HS-27A (cell line): ENCODE measurements at places on chromosomes 12 and 14.

- no peak for DNase-seq
Observed at GRCh38 chr12:129615001-129615400, 288.8 kb downstream of the TMEM132D start.

- no peak for DNase-seq
Observed at GRCh38 chr14:92475451-92476187, 38.0 kb upstream of the RIN3 start.

- DNase-seq: no peak
Observed at GRCh38 chr12:86261142-86261541, 5.0 kb upstream of the MGAT4C start.

DNA sequence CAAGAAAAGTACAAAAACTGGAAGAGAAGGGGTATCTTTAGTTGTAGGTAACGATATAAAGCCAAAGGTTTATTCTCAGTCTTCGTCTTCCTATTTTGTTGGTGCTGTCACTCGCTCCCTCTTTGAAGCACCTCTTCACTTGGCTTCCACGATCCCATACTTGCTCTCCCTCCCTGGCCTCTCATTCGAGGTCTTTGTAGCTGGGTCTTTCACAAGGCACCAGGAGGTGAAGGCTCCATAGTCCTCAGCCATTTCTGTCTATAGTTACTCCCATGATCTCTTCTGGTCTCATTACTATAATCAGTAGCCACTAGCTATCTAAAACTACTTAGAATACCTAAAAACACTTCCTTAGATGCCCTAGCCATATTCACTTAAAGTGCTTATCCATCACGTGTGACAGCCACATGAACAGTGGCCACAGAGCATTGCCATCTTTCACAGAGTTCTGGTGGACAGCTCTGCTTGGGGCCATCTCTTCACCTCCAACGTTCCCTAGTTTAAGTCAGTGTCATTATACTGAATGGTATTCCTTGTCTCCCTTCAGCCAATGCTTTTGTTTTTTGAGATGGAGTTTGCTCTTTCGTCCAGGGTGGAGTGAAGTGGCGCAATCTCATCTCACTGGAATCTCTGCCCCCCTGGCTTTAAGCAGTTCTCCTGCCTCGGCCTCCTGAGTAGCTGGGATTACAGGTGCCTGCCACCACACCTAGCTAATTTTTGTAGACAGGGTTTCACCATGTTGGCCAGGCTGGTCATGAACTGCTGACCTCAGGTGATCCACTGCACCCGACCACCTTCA is 57.1 kb downstream of the ATP2A2 start:
- DNase-seq: no peak

GRCh38 chr14:88198446-88198845 is 124.6 kb downstream of the KCNK10 start:
- no peak for DNase-seq

DNA sequence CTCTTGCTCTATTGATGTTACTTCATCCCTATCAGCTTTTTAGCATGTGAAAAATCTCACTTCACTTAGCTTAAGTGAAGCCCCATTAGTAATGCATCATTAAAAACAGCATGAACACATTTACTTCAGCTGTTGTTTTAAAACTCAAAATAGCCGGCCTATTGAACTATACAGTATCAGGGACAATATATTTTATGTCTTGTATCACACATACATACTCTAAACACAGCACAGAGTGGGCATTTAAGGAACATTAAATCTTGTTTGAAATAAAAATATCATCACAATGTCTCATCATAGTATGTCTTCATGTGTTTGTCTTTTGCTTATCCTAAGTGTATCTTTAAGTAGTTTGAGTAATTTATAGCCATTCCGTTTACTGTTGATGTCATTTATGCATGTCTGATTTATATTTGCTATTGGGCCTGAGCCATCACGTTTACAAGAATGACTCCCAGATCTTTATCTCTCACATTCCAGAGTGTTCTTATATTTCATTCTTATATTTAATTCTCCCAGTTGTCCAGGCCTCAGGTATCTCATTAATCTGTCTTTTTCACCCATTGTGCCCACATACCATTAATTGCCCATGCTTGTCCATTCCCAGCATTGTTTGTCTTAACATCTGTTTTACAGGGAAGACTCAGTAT is 57.5 kb downstream of the ARHGAP5 start:
- DNase-seq: peak; percentile 38

- DNase-seq: no peak
Observed at GRCh38 chr12:121827351-121828099, 23.7 kb downstream of the SETD1B start.

DNA sequence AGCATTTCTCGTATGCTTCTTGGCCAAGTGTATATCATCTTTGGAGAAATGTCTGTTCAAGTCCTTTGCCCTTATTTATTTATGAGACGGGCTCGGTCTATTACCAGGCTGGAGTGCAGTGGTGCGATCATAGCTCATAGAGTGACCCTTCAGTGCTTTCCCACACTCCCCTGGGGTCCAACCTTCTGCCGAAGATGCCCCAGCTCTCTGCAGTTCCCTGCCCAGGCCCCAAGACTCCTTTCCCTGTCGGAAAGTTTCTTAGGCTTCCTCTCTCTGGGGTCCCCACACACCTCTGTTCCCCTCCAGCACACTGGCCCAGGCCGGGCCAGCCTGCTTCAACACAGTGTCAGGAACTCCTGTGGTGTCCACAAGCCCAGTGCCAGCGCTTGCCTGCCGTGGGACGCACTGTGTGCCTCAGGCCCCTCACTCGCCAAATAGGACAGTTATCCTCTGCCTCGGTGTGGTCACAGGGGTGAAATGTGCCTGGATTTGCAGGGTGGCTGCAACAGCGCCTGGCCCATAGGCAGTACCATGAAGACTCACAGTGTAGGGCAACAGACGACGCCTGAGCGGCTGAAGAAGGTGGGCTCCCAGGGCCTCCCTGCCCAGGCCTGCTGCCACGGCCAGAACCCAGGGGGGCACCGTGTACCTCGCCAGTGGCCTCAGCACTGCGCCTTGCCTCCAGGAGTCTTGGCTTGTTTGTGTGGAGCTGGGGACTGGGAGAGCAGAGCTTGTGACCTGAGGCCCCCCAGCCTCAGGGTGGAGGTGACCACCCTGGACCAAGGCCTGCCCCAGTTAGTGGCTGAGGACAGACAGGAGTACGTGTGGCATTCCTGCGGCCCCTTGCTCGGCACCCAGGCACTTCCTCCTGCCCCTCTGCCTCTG is 4.9 kb upstream of the ASPG start:
- DNase-seq: no peak

- no peak for DNase-seq
Observed at GRCh38 chr12:91973813-91974212, 171.8 kb downstream of the BTG1 start.

- DNase-seq: no peak
Observed at GRCh38 chr14:23067847-23068788, 10.8 kb upstream of the CDH24 start.

DNA sequence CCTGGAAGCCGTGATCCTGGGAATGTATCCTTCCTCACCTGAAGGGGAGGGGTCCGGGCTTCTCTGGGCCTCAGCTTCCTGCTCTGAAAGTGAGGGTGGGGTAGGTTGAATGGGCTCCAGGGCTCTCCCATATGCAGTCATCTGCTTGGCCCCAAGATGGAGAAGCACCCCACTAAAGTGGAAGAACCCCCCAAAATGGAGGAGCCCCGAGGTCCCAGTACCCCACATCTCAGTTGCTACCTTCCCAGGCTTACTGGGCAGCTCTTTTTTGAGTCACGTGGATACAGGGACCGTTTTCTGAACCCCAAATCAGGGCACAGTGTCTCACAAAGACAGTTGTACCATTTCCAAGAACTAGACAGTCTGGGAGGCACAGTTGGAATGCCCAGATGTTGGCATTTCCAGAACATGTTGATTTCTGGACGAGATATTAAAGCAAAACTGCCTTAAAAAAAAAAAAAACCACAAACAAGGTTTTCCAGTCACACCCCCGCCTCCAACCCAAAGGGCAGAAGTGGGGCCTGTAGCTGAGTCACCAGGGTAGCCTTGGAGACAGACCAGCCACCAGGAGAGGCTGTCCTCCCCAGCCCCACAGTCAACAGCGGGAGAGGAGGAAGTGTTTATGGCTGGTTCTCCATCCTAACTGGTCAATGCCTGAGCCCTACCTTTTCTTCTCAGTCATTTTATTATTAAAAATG is 12.1 kb downstream of the VASH1 start:
- peak; percentile 17 for DNase-seq

- no peak for DNase-seq
Observed at GRCh38 chr14:22598896-22599244, 770 bp downstream of the ABHD4 start.

DNA sequence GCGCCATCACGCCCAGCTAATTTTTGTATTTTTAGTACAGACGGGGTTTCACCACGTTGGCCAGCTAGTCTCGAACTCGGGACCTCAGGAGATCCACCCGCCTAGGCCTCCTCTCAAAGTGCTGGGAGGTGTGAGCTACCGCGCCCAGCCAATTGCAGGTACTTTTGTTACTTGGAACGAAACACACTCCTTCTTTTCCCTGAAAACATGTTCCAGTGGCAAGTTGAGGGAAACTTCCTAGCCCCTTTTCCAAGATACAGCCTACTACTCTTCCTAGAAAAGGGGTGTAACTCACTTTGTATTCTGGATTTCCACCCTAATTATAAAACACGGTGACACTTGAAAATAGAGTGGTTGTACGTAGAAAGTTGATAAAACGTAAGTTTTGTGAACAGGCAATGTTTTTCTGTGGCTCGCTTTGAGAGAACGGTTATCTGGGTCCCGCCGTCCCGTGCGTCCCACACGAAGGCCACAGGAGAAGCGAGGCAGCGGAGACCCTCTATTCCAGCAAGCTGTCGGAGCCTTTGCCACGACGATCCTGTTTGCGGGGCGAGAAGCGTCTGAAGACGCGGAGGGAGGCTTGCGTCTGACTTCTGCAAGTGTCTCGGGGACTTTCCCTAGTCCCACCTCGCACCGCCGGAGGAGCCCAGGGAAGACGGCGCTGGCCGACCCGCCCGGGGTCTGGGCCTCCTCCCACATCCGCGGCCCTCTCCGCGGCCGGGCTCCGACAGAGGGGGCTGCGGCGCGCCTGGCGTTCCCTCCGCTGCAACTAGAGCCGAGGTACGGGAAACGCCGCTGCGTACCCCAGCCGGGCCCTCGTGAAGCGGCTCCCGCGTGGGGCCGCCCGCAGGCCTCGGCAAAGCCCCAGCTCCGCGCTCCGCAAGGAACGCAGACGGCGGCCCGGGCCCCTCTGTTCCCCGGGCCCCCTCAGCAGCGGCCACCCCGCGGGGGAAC is 745 bp downstream of the CDCA4 start:
- no peak for DNase-seq

DNA sequence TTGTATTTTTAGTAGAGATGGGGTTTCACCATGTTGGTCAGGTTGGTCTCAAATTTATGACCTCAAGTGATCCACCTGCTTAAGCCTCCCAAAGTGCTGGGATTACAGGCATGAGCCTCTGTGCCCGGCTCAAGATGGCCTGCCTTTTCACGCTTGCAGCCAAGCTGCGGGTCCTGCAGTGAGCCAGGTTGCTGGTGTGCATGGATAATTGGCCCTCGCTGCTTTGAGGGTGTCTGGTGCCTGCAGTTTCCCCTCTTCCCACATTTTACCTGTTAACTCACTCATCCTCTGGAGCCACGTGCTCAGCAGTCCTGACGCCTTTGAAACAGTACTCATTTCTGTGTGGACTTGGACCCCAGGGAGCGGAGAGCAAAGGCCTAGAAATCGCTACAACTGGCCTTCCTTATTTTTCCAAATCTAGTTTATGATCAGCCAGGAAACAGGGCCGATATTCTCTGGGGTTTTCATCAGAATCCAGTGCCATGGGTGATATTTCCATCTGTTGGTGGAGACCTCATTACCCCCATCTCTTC is 42.2 kb downstream of the TPCN1 start:
- no peak for DNase-seq

- no peak for DNase-seq
Observed at GRCh38 chr14:73263606-73264005, 26.3 kb downstream of the PAPLN start.
